ENCODE measurements at places on chromosomes 13 and 19.

DNA sequence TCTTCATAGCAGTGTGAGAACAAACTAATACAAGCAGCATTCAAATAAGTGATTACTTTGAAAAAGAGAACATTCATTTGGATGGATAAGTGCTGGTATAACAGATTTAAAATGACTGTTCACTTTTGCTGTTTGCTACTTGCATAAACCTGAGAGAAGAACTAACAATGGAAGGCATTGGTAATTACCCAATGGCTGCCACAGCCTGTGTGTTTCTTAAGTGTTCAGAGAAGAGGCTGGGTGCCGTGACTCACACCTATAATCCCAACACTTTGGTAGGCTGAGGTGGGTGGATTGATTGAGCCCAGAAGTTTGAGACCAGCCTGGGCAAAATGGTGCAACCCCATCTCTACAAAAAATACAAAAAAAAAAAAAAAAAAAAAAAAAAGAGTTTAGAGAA is 4.9 kb upstream of the TEX26 start:
- no peak for DNase-seq

DNA sequence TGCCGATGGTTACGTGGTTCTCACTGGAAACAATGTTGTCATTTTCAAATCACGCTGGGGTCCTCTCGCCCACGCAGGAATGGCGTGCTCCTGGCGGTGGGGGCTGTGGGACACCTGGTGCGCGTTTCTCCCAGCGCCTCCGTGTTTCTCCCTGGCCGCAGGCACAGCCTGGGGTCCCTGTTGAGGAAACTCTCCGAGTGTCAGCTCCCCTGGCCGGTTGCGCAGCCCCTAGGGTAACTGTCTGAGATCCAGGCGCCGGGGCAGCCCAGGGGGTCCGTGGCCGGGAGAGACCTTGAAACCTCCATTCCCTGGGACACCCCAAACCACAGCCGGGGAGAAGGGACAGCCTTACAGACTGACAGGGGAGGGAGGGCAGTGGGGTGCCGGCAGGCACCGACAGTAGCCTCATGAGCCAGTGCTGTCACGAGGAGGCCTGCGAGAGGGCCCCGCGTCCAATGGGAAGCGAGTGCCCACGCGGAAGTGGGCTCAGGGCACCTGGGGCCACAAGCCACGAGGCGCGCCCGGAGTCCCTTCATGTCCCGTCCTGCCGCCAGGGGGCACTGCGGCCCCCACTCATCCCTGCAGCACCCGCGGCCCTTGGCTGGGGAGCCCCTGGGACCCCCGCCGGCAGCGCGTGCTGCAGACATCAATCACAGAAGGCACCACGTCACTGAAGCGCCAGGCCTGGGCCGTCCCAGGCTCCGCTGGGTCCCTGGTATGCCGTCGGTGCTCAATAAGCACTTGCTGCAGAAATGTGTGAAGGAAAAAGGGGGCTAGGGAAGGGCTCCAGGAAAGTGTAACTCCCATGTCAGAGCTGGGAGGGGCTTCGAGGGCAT is 9.5 kb downstream of the ADAMTSL5 start:
- DNase-seq, result peak; percentile 67

- no peak for DNase-seq
Observed at GRCh38 chr13:36353001-36353400, 6.8 kb upstream of the SPART start.

DNA sequence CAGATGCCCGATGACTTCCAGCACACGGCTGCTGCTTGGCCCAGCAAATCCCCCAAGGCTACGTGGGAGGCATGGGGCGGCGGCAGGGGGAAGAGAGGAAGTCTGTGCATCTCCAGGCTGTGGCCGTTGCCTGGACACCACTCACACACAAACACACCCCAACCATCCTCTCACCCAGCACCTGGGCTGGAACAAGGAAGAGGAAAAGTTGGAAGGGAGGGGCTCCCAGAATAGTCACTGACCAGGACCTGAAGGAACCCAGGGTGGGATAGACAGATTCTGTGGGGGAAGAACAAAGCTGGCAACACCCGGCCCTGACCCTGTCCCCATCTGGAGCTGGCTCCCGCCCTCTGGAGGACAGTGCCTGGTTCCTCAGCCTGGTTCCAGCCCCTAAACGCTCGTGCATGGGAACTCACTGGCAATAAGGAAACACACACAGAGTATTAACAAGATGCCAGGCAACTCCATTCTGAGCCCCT is 11.2 kb downstream of the PPP6R1 start:
- no peak for DNase-seq

Measured in frontal cortex (tissue), 4 donors.